CD4-positive, alpha-beta T cell treated with Interleukin-21 for 1 hour (primary cell): ENCODE measurements at places on chromosomes 12 and 14.

GRCh38 chr14:24706351-24706750 is 72.4 kb upstream of the GZMB start:
- DNase-seq = no peak

GRCh38 chr12:3117144-3117581 is 40.0 kb downstream of the TSPAN9 start:
- no peak for DNase-seq

DNA sequence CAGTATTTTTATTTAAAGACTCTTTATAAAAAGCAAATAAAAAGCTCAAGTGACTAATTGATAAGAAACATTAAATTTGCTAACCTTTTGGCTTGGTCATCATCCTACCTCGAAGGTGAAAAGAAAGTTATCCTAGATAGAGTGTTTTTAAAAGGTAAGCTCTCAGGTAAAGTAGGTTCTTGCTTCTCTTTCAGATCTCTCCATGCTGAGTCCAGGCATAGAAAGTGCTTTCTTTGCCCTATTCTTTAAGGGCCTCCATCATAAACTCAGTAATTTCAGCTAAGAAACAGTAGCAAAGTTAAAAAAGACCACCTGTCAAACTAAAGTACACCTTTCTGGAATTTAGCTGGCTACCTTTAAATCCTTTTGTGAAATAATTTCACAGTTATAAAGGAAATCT is 20.6 kb upstream of the ANHX start:
- DNase-seq = no peak

DNA sequence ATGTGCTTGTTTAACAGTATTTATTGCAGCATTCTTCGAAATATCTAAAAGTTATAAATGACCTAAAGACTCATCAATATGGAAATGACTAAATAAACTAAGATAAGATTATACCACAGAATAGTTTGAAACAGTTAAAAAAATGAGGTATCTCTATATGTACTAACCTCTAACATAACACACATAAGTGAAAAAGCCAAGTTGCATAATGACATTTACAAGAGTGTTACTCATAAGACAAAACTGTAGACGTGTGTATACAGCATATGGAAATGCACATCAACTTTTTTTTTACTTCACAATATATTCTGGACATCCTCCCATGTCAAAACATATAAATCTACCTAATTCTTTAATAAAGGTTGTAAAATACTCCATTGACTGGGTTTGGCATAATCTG is 22.8 kb downstream of the CPM start:
- no peak for DNase-seq

GRCh38 chr12:64740646-64741045 is 18.6 kb downstream of the GNS start:
- DNase-seq = no peak

GRCh38 chr14:101458741-101459550 is 102.3 kb upstream of the DIO3 start:
- no peak for DNase-seq

GRCh38 chr12:84637926-84638325 is 274.7 kb downstream of the SLC6A15 start:
- DNase-seq = no peak

GRCh38 chr14:75279763-75280290 is 1.2 kb downstream of the FOS start:
- peak; percentile 57 for DNase-seq

DNA sequence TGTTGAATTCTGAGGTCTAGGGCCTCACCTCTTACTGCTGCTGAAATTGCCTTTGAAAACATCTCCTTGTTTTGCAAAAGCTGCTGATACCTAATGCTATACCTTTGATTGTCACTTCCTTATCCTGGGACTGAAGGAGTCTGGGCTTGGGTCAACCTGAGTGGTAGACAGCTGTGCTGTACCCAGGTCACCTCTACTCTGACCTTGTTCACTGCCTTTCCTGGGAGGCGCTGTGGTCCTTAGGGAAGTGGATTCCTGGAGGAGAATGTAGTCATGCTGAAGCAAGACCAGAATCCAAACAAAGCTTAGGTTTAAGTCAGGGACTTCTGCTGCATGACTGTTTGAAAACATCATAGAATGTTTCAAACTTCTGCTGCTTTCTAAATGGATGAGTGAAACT is 191.4 kb downstream of the SNAPC1 start:
- no peak for DNase-seq

DNA sequence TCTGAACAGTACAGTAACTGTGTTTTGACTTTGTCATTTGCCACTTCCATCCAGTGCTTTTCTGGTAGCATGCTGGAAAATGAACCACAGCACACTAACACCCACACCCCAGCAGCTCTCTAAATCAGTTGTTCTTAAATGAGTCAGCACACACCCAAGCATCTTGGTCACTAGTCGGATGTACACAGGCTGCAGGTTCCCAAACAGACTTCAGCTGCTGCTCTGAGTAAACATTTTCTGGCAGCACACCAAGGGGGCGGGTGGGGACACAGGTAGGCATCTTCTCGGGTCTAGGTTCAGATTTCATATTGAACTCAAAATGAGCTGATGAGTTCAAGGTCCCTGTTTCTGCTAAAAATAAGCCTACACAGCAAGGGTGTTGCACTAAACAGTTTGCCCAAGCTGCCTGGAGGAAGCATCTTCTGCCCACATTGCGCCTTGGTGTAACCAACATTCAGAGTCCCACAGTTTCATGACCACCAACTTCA is 39.8 kb downstream of the IFNG start:
- peak; percentile 54 for DNase-seq

DNA sequence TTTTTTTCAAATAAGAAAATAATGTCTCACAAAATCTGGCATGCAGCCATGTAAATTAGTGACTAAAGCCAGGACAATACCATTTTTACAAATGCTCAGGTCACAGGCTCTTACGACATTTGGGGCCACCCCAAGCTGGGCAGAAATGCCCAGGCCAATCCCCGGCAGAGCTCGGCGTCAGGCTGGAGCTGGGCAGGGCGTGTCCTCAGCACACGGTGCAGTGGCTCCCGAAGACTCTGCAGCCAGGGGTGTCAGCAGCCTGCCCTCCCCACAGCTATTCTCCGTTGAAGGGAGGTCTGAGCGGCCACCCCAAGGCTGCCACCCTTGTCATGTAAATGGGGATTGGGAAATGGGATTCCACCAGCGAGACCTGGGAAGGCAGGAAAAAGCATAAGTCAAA is 158.6 kb downstream of the DICER1 start:
- DNase-seq = no peak

- DNase-seq = no peak
Measured at GRCh38 chr12:48592591-48593086, 22.8 kb upstream of the LALBA start.

- DNase-seq = peak; percentile 17
Measured at GRCh38 chr12:131607658-131608447, 103.0 kb upstream of the SFSWAP start.

DNA sequence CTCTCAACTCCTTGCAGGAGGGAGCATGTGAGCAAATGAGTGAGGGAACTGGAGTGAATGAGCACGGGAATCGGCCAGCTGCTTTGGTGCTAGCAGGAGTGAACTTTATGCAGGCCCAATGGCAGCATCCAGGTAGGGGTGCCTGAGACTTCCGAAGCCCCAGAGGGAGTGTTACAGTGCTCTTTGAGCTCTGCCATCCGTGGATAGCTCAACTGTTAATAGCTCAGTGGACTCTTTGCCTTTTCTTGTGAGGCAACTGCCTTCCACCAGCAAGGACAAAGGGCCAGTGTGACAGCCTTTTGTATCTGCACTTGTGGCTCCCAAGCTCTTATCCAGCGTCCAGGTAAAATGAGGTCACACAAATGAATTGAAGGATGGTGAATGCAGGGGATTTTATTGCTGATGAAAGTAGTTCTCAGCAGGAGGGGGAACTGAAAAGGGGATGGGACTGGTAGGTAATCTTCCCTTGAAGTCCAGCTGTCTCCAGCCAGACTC is 12.9 kb downstream of the CREBL2 start:
- DNase-seq = no peak

- no peak for DNase-seq
Measured at GRCh38 chr12:54571193-54572188, 17.0 kb downstream of the PPP1R1A start.

DNA sequence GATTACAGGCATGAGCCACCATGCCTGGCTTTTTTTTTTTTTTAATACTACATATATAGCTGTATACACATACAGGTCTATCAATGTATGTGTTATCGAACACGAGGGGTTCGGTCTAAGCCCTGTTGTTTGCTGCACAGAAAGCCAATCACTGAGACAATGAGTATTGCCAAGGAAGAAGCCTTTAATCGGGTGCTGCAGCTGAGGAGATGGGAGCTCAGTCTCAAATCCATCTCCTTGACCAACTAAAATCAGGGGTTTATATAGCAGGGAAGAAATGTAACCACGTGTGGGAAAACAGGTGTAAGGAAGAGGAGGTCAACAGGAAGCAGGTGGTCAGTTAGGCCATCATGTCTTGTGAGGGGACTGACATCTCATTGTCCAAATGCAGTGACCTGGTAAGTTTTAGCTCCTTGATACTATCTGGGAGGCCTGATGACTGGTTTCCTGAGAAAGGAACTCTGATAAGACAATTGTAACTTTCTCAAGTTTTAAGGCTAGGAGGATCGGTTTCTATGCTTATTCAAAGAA is 80.9 kb upstream of the MAP1LC3B2 start:
- no peak for DNase-seq

GRCh38 chr14:94685166-94685581 is 73.0 kb downstream of the SERPINA3 start:
- no peak for DNase-seq

- DNase-seq = no peak
Measured at GRCh38 chr14:90159146-90159545, 97.2 kb upstream of the PSMC1 start.

DNA sequence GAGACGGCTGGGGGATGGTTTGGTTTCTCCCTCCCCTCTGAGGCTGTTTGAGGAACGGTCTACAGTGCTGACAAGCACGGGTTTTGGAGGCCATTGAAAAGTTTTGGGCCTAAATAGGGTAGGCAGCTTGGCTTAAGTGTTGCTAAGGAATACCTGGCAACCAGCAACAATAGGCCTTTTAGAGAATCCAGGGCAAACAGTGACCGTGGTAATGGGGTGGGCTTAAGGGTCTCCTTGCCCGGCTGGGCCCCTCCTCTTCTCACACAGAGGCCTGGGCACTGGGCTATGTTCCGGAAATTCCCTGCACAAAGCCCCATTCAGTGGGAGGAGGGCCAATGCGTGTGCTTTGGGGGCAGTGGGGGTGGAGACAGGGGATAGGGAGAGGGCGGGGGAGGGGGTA is 55.4 kb downstream of the ASCL1 start:
- no peak for DNase-seq

GRCh38 chr12:104480012-104480411 is 23.3 kb downstream of the CHST11 start:
- DNase-seq = no peak

- peak; percentile 7 for DNase-seq
Measured at GRCh38 chr12:49706351-49707127, 666 bp downstream of the FMNL3 start.

GRCh38 chr12:110853836-110854235 is 7.0 kb downstream of the CCDC63 start:
- no peak for DNase-seq

DNA sequence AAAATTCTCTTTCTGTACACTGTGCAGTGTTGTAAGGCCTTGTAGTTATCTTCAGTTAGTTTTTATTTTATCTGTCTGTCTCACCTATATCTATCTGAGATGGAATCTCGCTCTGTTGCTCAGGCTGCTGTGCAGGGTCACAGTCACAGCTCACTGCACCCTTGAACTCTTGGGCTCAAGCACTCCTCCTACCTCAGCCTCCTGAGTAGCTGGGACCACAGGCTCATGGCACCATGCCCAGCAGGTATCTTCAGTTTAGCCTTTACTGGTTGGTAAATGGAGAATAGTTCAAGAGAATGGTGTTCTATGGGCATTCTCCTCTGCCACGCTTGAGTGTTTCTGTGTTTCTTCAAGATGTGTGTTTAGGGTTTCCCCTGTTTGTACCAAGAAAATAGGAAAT is 13.6 kb downstream of the TULP3 start:
- no peak for DNase-seq

DNA sequence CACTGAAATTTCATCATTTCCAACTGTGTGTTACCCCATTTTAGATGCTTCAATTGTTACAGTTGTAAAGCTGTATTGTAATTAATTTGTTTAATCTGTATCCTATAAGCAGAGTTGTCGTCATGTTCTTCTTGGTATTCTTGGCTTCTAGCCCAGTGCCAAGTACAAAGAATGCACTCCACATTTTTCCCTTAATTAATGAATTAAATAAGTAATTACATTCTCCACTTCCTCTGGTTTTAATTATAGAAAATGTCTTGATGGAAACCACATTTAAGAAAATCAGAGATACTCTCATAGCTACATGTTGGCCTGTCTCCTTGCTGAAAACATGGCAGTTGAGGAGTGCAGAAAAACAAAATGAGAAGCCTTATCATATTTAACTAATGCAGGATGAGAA is 746 bp downstream of the DNAI7 start:
- DNase-seq = no peak

DNA sequence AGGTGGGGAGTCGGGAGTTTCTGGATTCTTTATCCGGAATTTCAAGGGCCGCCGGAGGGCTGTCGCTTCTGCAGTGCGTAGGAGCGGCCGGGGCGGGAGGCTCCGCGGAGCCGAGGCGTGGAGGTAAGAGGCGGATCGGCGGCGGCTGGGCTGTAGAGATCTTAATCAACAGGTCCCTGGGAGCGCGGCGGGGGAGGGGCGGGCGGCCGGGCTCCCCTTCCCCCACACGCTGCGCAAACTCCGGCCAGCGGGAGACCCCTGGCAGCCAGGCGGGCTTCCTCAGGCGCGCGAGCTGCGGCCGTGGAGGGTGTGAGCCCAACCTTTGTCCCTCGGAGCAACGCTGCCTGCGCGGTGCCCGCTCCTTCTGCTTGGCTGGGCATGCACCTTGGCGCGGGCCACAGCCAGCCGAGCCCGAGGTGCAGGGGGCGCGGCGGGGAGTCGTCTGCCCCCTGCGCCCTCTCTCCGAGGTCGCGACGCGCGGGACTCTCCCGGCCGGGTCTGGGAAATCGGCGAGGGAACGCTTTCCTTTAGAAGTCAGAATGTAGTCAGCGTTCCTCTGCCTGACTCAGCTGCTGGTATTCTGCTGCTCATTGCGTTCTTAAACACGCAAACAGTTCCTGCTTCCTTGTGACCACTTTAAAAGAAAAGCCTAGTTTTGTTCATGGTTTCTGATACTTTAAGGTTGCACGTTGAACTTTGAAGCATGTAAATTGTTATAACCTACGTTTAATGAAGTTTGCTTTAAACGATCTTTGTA is at the start of gene PALS1:
PALS1 (plus strand) TSS at position 25 of the 757 bp plus-strand sequence. CDS start 37,736 bp downstream, outside the sequence.
- DNase-seq = peak; percentile 41

DNA sequence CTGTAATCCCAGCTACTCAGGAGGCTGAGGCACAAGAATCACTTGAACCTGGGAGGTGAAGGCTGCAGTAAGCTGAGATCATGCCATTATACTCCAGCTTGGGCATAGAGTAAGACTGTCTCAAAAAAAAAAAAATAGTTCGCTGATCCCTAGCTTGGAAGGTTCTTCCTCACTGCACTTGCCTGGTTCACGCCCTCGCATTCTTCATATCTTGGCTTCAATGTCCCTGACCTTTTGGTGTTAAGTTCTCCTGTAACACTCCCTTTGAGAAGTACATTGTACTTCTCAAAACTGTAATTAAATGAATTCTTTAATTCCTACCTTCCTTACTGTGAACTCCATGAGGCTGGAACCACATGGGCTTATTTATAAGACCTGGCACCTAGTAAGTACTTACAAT is 16.5 kb upstream of the TPCN1 start:
- DNase-seq = no peak
